ENCODE measurements at places on chromosomes 7 and 10.

DNA sequence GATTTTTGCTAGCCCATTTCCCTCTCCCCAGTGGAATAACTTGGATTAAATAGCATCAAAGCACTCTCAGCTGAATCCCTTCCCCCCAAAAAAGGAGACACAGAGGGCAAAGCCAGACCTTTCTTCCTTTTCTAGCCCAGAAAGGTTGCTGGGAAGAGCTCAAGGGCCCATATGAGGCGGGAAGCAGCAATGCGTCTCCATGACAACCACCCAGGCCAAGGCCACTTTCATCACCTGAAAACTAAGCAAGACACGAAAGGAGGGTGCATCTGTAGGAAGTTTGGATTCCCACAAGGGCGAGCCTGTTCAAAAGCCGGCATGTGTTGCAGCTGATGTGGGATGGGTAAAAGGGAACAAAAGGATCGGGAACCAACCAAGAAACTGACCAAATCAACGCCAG is 229.1 kb downstream of the PLXNA4 start:
- H3K4me1 ChIP-seq: no peaks in the 10 kb centered on the region
- H3K4me3 ChIP-seq: no peak overlapping the region
- H3K36me3 ChIP-seq: no peaks in the 10 kb centered on the region
- no peak overlapping the region for H3K27ac ChIP-seq
- no peak for DNase-seq
- no peaks in the 10 kb centered on the region for H3K27me3 ChIP-seq

DNA sequence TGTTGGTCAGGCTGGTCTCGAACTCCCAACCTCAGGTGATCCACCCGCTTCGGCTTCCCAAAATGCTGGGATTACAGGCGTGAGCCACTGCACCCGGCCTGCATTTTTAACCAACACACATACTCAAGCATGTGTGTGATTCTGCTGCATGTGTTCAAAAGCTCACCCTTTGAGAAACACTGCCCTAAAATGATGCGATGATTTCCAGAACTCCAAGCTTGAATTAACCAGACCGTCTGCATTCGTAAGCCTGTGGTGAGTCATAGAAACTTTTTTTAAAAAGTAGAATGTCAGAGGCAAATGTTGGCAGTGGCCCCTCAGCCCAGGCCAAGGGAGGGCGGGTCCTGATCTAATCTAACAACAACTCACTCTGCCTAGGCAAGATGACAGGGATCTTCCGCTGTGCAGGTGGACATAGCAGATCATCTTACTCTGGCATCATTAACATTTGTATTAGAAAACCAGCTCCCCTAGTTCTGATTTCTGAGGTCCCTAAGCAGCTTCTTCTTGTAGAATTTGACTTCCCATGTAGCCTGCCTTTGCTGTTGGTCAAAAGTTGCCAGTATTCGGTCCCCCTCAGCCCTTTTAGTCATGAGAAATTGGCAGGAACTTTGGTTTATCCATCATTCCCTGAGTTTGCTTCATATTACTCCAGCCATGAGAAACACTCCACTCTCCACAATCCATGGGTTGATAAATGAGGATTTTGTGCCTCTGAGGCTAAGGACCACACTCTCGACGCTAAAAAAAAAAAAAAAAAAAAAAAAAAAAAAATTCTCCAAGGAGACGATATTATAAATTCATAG is 190.4 kb downstream of the SKIDA1 start:
- peaks cover 18% of the 10 kb centered on the region for H3K4me1 ChIP-seq
- H3K27ac ChIP-seq: peak overlapping the region; percentile 97
- H3K36me3 ChIP-seq: no peaks in the 10 kb centered on the region
- DNase-seq: peak; percentile 98

- H3K27ac ChIP-seq: no peak overlapping the region
- H3K4me3 ChIP-seq: no peak overlapping the region
- H3K36me3 ChIP-seq: no peaks in the 10 kb centered on the region
- no peaks in the 10 kb centered on the region for H3K27me3 ChIP-seq
- H3K4me1 ChIP-seq: no peaks in the 10 kb centered on the region
Measured at GRCh38 chr7:142300689-142301088, 42.8 kb upstream of the PRSS58 start.

DNA sequence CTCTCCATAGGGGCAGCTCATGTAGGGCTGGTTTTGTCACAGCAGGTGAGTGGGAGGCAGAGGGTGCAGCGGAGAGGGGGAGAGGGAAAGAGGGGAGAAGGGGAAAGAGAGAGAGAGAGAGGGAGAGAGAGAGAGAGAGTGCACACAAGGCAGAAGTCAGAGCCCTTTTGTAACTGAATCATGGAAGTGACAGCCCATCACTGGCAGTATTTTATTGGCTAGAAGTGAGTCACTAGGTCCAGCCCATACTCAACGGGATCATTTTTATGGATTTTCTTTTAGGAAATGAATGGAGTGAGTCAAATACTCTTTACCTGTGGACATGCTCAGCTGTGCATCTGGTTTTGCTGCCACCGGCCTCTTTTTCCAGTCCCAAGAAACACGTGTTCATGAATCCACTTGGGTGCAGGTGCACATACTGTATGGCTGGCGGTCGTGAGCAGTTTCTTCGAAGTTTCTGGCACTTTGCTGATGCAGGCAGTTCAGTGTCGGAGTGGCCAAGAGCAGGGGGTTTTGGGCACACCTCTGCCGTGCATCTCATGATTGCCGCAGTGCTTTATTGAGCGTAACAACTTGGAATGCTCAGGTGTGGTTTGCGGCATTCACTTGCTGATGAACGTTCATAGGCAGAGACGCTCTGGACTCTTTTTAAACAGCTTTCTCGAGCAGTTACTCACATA is 40.3 kb downstream of the DOCK1 start:
- no peak overlapping the region for H3K4me3 ChIP-seq
- no peak overlapping the region for H3K27ac ChIP-seq
- H3K36me3 ChIP-seq: peaks cover 6% of the 10 kb centered on the region
- no peak for DNase-seq

GRCh38 chr10:11153766-11154165 is 136.1 kb downstream of the CELF2 start:
- H3K36me3 ChIP-seq: no peaks in the 10 kb centered on the region
- no peak overlapping the region for H3K4me3 ChIP-seq
- DNase-seq: no peak
- no peaks in the 10 kb centered on the region for H3K27me3 ChIP-seq
- no peaks in the 10 kb centered on the region for H3K4me1 ChIP-seq

DNA sequence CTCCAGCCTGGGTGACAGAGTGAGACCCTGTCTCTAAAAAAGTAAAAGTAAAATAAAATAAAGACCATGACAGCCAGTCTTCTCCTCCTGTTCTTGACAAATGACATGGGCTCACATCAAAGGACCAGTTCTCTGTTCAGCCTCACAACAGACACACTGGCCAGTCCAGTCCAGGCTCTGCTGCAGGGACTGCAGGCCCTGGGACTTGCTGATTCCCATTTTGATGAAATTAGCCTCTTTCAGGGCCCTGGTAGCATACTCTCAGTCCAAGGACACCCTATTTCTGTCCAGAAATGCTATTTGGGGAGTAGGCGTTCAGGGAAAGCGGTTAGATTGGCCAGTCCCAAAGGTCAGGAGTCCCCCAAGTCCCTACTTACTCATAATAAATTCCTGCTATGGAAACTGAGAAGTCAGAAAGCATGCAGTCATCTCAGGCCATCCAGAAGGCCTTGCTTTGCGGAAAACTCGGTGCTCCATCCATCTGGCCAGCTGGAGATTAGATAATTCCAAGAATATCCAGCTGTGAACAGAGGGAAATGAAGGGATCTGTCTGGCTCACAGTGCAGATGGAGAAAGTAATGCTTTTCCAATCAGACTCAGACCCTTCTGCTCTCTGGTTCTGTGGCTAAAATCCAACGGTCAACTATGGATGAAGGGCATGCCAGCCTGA is 74.4 kb downstream of the RAB11FIP2 start:
- no peaks in the 10 kb centered on the region for H3K4me1 ChIP-seq
- no peak overlapping the region for H3K4me3 ChIP-seq
- DNase-seq: no peak
- no peaks in the 10 kb centered on the region for H3K36me3 ChIP-seq
- H3K27me3 ChIP-seq: no peaks in the 10 kb centered on the region

GRCh38 chr7:99314504-99314903 is 11.2 kb upstream of the ARPC1A start:
- H3K36me3 ChIP-seq: no peaks in the 10 kb centered on the region
- no peaks in the 10 kb centered on the region for H3K4me1 ChIP-seq
- H3K27ac ChIP-seq: no peak overlapping the region
- H3K4me3 ChIP-seq: no peak overlapping the region

DNA sequence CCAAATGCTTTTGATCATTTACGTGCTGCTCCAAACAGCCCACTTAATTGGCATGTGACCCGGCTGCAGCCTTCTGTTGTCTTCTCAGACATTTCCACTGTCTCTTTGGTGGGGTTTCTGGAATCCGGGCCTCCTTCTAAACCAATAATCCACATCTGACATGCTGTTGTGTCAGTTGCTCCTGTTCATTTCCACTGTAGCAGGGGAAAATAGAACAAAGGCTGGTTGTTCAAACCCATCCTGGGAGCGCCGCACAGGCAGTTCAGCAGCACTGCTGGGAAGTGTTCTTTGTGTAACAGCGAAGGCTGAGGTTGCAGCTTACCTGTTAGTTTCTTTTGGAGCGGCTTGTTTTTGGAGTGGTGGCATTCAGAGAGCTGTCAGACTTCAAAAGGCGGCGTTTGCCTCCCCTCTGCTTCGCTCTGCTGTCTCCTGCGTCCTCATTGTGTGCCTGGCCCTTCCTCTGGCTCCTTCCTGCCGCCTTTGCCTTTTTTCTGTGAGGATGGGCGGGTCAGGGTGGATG is 149.4 kb downstream of the SNX10 start:
- no peak overlapping the region for H3K27ac ChIP-seq
- DNase-seq: no peak
- no peaks in the 10 kb centered on the region for H3K4me1 ChIP-seq
- no peak overlapping the region for H3K4me3 ChIP-seq
- H3K36me3 ChIP-seq: no peaks in the 10 kb centered on the region

GRCh38 chr10:78442836-78443550 is 409.3 kb downstream of the RPS24 start:
- H3K36me3 ChIP-seq: no peaks in the 10 kb centered on the region
- no peak overlapping the region for H3K27ac ChIP-seq
- DNase-seq: no peak
- H3K4me3 ChIP-seq: no peak overlapping the region
- H3K4me1 ChIP-seq: peaks cover 12% of the 10 kb centered on the region
- H3K27me3 ChIP-seq: no peaks in the 10 kb centered on the region

DNA sequence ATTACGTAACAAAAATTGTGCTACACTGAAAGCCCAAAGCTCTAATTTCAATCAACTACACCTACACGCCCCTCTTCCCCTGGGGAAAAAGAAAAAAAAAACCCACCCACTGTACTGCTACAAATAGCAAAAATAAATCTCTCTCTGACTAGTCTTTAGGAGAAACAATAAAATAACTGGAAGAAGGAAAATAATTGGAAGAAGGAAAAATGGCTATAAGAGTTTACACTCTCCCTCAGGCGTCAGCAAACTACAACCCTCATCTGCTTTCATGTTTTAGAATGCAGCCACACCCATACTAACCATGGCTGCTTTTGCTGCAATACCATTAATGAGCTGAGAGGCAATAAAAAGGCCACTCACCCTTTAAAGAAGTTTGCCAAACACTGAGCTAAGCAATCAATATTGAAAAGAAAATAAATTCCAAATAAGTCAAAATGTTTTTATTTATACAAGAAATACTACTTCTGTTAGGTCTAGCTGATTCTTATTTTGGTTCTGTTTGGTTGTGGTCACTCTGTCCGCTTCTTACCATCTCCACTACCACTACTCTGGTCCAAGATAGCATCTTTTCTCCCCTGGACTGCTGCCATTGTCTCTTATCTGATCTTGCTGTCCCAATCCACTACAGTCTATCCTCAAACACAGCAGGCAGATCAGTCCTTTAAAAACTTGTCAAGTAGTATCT is 3.8 kb downstream of the MINDY3 start:
- H3K27me3 ChIP-seq: no peaks in the 10 kb centered on the region
- H3K27ac ChIP-seq: no peak overlapping the region
- no peak overlapping the region for H3K4me3 ChIP-seq
- H3K36me3 ChIP-seq: no peaks in the 10 kb centered on the region
- H3K4me1 ChIP-seq: no peaks in the 10 kb centered on the region

GRCh38 chr10:11003679-11004078 is 14.0 kb upstream of the CELF2 start:
- DNase-seq: no peak
- H3K4me3 ChIP-seq: no peak overlapping the region
- H3K36me3 ChIP-seq: no peaks in the 10 kb centered on the region

- no peaks in the 10 kb centered on the region for H3K36me3 ChIP-seq
- peak; percentile 56 for DNase-seq
- H3K4me1 ChIP-seq: peaks cover 6% of the 10 kb centered on the region
- H3K27me3 ChIP-seq: peaks cover 30% of the 10 kb centered on the region
Measured at GRCh38 chr10:89206402-89207180, 526 bp downstream of the CH25H start.

DNA sequence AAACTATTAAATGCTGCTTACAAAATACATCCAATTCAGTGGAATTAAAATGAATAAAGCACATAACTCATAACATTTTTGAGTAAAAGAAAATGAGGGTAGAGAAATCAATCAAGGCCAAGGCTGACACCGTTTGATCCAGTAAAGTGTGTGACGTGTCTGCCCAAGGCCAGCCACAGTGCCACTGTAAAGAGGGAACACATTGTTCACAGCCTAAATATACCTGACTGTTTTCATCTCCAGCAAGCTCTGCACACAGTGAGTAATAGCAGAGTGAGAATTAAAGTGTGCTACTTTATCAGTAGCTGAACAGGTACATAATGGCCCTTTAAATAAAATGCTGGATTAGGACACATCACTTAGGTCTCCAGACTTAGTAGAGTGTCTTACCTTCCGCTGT is 130.8 kb upstream of the DPP6 start:
- no peak for DNase-seq
- no peaks in the 10 kb centered on the region for H3K36me3 ChIP-seq
- no peak overlapping the region for H3K27ac ChIP-seq
- no peak overlapping the region for H3K4me3 ChIP-seq
- H3K27me3 ChIP-seq: no peaks in the 10 kb centered on the region
- no peaks in the 10 kb centered on the region for H3K4me1 ChIP-seq

DNA sequence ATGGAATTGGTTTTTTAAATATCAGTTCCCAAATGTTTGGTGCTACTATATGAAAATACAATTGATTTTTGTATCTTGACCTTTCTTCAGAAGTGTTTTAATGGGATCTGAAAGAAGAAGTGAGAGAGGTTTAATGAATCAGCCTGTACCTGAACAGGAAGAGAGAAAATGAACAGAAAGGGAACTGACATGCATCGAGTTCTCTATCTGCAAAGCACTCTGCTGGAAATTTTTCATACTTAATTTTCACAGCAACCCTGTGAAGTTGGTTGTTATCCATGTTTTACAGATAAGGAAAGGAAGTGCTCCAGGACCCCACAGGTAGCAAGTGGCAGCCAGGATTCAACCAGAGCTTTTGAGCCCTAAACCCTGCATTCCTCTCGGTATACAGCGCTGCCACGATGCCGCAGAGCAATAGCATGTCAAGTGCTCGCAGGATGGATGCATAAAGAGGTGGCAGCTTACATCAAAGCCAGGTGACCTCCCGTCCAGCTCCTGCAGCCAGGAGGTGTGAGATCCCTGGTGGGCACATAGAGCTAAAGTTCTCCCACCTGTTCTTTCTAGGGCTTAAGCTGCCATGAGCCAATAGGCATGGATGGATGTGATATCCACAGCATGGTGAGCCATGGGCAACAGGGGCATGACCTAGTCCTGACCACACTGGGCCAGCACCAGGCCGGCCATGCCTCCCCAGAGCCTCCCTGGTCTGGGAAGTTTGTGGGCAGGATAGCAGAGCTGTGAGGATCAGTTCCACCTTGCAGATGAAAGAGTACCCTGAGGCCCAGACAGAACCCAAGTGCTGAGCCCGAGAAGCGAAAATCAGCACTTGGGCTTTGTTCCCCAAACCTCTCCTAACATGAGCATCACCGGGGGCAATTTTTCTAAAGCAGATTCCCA is 57.2 kb downstream of the CALML3 start:
- H3K27me3 ChIP-seq: no peaks in the 10 kb centered on the region
- peaks cover 43% of the 10 kb centered on the region for H3K4me1 ChIP-seq
- DNase-seq: no peak
- no peak overlapping the region for H3K4me3 ChIP-seq
- peak overlapping the region; percentile 99 for H3K27ac ChIP-seq

All from trophoblast cell (in vitro differentiated cells and primary cell).